Activated B cell treated with CpG ODN at 0.5 μM for 24 hours (primary cell): ENCODE measurements at places on chromosomes 1 and 21. TPM values are rescaled to one million over a fixed set of nuclear protein-coding genes. Genes with fewer than 3 reads are reported as not detected.

DAB1 gene
- not detected in 2 replicates for total RNA-seq

LCA5L gene
- total RNA-seq = 0.33 and 0.86 TPM in 2 replicates

COL9A2 gene
- 5.5 and 5.7 TPM in 2 replicates for total RNA-seq

- H3K36me3 ChIP-seq = peaks cover 21% of the 10 kb centered on the region
- DNase-seq = no peak
- H3K27me3 ChIP-seq = no peaks in the 10 kb centered on the region
- no peak overlapping the region for H3K4me3 ChIP-seq
- no peak overlapping the region for H3K27ac ChIP-seq
- peaks cover 18% of the 10 kb centered on the region for H3K4me1 ChIP-seq
These were observed 21.0 kb downstream of the XPR1 start for GRCh38 chr1:180652792-180653191.

DNA sequence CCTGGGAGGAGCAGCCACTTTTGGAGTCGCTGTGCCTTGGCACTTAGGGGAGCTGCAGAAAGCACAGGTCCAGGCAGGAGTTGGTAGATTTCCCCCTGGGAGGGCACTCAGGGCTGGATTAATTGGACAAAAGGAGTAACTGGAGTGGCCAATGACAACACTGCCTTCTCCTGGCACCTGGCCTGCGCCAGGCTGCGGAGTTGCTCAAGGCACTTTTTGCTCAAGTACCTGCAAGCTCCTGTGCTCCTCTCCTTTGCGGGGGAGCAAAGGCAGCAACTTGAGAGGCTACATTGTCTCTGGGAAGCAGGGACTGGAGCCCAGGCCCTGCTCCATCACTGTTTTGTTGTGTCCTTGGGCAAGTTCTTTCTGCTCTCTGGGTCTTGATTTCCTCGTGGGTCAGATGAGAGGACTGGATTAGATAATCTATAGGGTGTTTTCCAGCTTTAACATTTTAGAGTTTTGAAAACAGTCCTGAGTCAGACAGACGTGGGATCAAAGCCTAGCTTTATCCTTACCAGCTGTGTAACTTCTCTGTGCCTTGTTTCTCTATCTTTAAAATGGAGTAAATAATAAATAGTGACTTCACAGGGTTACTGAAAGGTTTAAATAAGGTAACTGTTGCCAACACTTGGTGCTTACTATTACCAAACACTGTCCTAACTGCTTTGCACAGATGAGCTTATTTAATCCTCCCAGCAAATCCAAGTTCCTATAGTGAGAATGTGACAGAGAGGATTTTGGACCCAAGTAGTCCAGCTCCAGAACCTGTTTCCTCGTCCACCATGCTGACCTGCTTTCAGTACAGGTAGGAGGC is 18.0 kb upstream of the GRHL3 start:
- H3K36me3 ChIP-seq = no peaks in the 10 kb centered on the region
- no peaks in the 10 kb centered on the region for H3K4me1 ChIP-seq
- no peak overlapping the region for H3K27ac ChIP-seq
- H3K4me3 ChIP-seq = no peak overlapping the region

DNA sequence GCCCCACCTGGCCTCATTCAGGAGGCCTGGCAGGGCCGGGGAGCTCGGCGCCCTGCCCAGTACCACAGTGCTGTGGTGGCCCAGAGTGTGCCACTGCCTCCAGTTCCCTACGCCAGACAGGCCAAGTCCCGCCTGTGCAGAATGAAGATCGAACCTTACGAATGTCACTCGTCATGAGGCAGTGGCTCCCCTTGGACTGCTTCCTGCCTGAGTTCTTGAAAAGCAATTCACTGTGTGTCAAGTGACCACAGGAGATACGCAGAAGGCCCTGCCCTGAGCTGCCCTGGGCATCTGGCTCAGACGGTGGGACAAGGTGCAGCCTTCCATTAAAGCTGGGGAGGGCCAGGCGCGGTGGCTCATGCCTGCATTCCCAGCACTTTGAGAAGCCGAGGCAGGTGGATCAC is 49.6 kb upstream of the LRP8 start:
- H3K4me3 ChIP-seq = no peak overlapping the region
- no peaks in the 10 kb centered on the region for H3K4me1 ChIP-seq
- no peak overlapping the region for H3K27ac ChIP-seq
- DNase-seq = no peak
- H3K36me3 ChIP-seq = no peaks in the 10 kb centered on the region

DNA sequence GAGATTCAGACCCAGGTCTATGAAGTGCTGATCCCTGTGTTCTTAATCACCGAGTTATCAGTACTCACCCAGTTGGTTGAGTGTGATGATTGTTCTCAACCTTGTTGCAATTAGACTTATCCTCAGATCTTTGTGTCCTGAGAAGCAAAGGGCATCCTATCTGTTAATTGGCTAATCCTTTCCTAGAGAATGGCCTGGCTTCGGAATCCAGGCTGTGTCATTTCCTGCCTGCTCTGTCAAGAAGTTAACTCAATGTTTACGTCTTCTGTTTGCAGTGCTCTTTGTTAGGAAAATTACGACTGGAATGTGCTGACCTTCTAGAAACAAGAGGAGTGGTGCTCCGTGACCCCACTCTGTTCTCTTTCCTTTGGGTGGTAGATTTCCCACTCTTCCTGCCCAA is 14.7 kb downstream of the GAS5 start:
- peaks cover 67% of the 10 kb centered on the region for H3K36me3 ChIP-seq
- no peaks in the 10 kb centered on the region for H3K27me3 ChIP-seq
- no peak for DNase-seq
- no peaks in the 10 kb centered on the region for H3K4me1 ChIP-seq
- no peak overlapping the region for H3K4me3 ChIP-seq
- no peak overlapping the region for H3K27ac ChIP-seq

NTNG1 gene
- total RNA-seq = 5.7 and 5.8 TPM in 2 replicates

RGS13 gene
- total RNA-seq = 0.49 and 0.60 TPM in 2 replicates

DNA sequence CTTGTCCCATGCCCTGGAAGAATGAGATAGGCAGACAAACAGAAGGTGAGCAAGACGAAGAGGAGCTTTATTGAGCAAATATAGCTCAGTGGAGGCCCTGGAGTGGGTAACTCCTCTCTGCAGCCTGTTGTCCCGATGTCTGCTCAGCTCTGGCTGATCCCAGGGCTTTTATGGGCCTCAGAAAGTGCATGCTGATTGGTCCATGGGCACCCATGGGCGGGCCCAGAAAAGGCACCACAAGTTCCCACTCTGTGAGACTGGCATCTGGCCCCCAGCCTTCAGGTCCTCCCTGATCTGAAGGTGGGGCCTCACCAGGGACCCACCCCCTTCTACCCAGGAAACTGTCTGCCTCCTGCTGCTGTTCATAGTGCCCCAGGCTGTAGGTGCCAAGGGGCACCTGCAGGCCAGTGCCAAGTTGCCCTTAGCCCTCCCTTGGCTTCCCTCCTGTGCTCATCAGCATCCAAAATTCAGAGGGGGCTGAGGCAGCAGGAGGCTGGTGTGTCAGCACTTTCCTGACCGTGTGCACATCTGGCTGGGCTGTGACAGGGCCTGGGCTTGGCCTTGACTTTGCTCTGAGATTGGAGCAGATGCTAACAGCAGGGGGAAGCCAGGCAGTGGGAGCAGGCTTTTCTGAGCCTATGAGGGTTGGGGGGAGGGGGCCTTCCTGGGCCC is 35.4 kb downstream of the ACTL8 start:
- no peaks in the 10 kb centered on the region for H3K36me3 ChIP-seq
- H3K27ac ChIP-seq = no peak overlapping the region
- DNase-seq = no peak
- H3K4me1 ChIP-seq = no peaks in the 10 kb centered on the region
- H3K27me3 ChIP-seq = peaks cover 18% of the 10 kb centered on the region
- no peak overlapping the region for H3K4me3 ChIP-seq

DNA sequence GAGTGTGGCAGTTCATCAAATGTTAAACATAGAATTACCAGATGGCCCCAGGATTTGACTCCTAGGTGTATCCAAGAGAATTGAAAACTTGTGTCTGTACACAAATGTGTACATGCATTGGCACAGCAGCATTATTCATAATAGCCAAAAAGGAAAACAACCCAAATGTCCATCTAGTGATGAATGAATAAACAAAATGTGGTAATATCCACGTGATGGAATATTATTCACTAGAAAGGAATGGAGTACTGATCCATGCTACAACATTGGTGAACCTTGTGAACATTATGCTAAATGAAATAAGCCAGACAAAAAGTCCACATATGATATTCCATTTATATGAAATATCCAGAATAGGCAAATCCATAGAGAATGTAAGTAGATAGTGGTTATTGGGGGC is 77.7 kb downstream of the RAVER2 start:
- H3K27ac ChIP-seq = no peak overlapping the region
- no peaks in the 10 kb centered on the region for H3K36me3 ChIP-seq
- H3K4me1 ChIP-seq = peaks cover 11% of the 10 kb centered on the region
- H3K27me3 ChIP-seq = no peaks in the 10 kb centered on the region
- H3K4me3 ChIP-seq = no peak overlapping the region

GRCh38 chr1:37255136-37255795 is 219.1 kb upstream of the ZC3H12A start:
- H3K36me3 ChIP-seq = no peaks in the 10 kb centered on the region
- H3K4me1 ChIP-seq = no peaks in the 10 kb centered on the region
- peaks cover 51% of the 10 kb centered on the region for H3K27me3 ChIP-seq
- H3K27ac ChIP-seq = no peak overlapping the region
- no peak for DNase-seq

APOBEC4 gene
- total RNA-seq = not detected in 2 replicates

- DNase-seq = no peak
- peaks cover 5% of the 10 kb centered on the region for H3K4me1 ChIP-seq
- no peak overlapping the region for H3K4me3 ChIP-seq
- H3K36me3 ChIP-seq = no peaks in the 10 kb centered on the region
- H3K27me3 ChIP-seq = peaks cover 15% of the 10 kb centered on the region
- H3K27ac ChIP-seq = no peak overlapping the region
These were observed 46.2 kb upstream of the ZC3H11B start for GRCh38 chr1:219659005-219659600.

DNA sequence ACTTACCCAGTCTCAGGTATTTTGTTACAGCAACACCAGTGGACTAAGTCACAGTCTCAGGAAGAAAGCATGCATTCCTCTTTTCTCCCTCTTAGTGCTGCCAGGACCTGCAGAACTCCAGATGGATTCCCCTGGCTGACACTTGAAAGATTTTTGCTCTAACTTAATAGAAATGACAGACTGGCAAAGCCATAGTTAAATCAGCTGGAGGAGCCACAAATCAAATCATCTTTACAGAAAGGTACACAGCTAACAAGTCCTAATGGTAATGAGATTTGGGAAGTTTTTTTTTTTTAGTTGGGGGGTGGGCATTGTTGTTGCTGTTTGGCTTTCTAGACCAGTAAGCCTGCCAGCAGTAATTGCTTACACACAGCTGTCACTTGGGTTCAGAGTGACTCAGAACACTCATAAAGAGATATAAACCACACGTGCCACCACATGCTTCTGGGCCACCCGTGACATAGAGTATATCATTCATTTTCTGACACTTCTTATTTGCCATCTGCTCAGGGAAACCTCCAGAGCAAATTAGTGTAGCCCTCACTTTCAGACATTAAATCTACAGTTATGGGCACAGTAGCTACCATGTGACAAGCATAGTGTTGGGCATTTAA is 72.4 kb downstream of the FH start:
- H3K4me3 ChIP-seq = no peak overlapping the region
- no peak for DNase-seq
- no peaks in the 10 kb centered on the region for H3K27me3 ChIP-seq
- H3K36me3 ChIP-seq = no peaks in the 10 kb centered on the region
- no peaks in the 10 kb centered on the region for H3K4me1 ChIP-seq
- no peak overlapping the region for H3K27ac ChIP-seq

DNA sequence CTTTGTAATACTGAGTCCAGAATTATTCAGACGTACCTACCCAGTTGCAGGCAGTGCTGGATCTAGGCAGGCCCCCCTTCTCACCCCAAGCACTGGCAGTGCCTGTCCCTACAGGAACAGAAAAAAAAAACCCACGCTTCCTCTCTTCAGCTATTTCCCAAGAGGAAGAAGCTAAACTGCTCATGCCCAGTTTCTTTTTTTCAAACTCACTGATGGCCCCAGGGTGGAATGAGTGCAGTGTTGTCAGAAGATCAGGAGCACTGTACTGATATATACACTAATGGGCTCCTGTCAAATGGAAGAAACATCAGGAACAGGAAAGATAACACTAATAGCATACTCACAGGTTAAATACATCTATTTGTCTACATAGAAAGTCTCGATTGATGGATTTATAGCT is 28.2 kb upstream of the DOCK7 start:
- H3K27me3 ChIP-seq = no peaks in the 10 kb centered on the region
- H3K27ac ChIP-seq = no peak overlapping the region
- H3K4me3 ChIP-seq = no peak overlapping the region
- no peaks in the 10 kb centered on the region for H3K4me1 ChIP-seq
- no peak for DNase-seq

GRCh38 chr1:221725735-221726672 is 15.9 kb downstream of the DUSP10 start:
- no peak for DNase-seq
- H3K27ac ChIP-seq = peak overlapping the region; percentile 47
- peaks cover 67% of the 10 kb centered on the region for H3K4me1 ChIP-seq
- peak overlapping the region; percentile 42 for H3K4me3 ChIP-seq

GRCh38 chr1:8094481-8095241 is 68.6 kb upstream of the ERRFI1 start:
- H3K4me1 ChIP-seq = peaks cover 5% of the 10 kb centered on the region
- no peak for DNase-seq
- no peak overlapping the region for H3K27ac ChIP-seq
- H3K36me3 ChIP-seq = no peaks in the 10 kb centered on the region
- peaks cover 19% of the 10 kb centered on the region for H3K27me3 ChIP-seq
- no peak overlapping the region for H3K4me3 ChIP-seq

- DNase-seq = no peak
- no peak overlapping the region for H3K4me3 ChIP-seq
- H3K27ac ChIP-seq = no peak overlapping the region
- peaks cover 27% of the 10 kb centered on the region for H3K36me3 ChIP-seq
- H3K4me1 ChIP-seq = no peaks in the 10 kb centered on the region
- no peaks in the 10 kb centered on the region for H3K27me3 ChIP-seq
These were observed 73.3 kb upstream of the PGD start for GRCh38 chr1:10325521-10325920.
